ENCODE measurements at places on chromosomes 2 and 18.

GRCh38 chr2:173401716-173402326, 47.1 kb downstream of the CDCA7 start:
- DNase-seq, result peak; percentile 56

GRCh38 chr18:31162825-31163435, at the start of gene DSC1:
DSC1 (minus strand) TSS chr18:31162856; CDS start chr18:31162594, 262 bp downstream.
- DNase-seq, result no peak

- no peak for DNase-seq
These were observed 67.9 kb downstream of the PPP4R1 start for GRCh38 chr18:9546468-9546867.

DNA sequence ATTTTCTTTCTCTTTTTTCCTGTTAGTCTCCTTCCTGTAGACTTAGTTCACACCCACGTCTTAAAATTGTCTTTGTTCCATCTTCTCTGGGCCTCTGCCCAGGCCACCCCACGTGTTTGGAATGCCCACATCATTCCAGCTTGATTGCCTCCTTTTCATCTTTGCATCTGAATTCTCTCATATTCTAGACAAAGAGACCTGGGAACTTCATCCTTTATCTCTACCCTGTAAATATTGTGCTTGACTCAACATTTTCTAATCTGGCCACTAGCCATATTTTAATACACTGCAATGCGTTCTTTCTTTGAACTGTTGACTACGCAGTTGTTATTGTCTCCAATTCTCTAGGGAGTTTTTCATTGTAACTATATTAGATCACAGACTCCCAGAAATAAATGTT, 187.5 kb upstream of the NRXN1 start:
- DNase-seq, result no peak

Data from NCI-H2227 treated with DMSO at 0.1 percent for 48 hours (cell line).